ENCODE measurements at places on chromosomes 4 and X.

- peak overlapping the region; percentile 37 for H3K4me3 ChIP-seq
- H3K27me3 ChIP-seq = no peaks in the 10 kb centered on the region
- peak; percentile 70 for DNase-seq
- H3K4me1 ChIP-seq = peaks cover 12% of the 10 kb centered on the region
- peaks cover 4% of the 10 kb centered on the region for H3K36me3 ChIP-seq
- H3K27ac ChIP-seq = peak overlapping the region; percentile 50
Observed at GRCh38 chr4:85774000-85774399, 299.1 kb downstream of the ARHGAP24 start.

GRCh38 chr4:128686032-128686465, 123.5 kb upstream of the JADE1 start:
- H3K36me3 ChIP-seq = no peaks in the 10 kb centered on the region
- no peaks in the 10 kb centered on the region for H3K4me1 ChIP-seq
- no peaks in the 10 kb centered on the region for H3K27me3 ChIP-seq
- peak overlapping the region; percentile 56 for H3K4me3 ChIP-seq

DNA sequence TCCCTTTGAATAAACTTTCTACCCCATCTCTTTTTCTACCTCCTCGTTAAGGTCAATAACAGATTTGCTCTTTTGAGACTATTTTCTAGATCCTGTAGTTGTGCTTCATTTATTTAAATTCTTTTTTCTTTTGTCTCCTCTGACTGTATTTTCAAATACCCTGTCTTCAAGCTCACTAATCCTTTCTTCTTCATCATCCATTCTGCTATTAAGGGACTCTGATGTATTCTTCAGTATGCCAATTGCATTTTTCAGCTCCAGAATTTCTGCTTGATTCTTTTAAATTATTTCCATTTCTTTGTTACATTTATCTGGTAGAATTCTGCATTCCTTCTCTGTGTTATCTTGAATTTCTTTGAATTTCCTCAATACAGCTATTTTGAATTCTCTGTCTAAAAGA, 36.0 kb upstream of the ARMCX4 start:
- H3K4me3 ChIP-seq = no peak overlapping the region
- no peaks in the 10 kb centered on the region for H3K4me1 ChIP-seq
- no peaks in the 10 kb centered on the region for H3K36me3 ChIP-seq
- DNase-seq = no peak

DNA sequence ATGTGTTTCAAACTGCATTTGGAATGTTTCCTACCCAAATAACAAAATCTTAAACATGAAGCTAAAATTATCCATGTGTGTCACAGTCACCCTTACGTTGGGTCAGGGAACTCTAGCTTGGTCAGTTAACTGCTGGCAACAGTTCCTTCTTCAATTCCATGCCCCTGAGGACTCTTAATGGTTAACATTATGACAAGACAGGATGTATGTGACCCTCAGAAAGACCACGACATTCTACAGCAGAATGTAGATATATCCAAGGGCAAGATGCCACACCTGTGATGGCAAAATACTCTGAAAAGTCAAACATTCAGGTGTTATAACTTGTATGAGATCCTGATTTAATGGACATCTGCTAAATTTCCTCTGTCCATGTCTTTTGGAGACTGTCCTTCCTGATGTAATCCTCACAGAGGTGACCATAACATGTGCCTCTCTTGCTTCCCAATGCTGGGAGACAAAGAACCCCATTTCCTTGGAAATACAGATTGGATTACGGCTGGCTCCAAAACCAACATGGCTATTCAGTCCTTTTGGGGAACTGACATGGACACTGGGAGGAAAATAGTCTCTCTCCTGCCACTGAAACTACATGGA, 39.1 kb downstream of the YTHDC1 start:
- H3K4me1 ChIP-seq = no peaks in the 10 kb centered on the region
- H3K27me3 ChIP-seq = no peaks in the 10 kb centered on the region
- H3K4me3 ChIP-seq = no peak overlapping the region
- peaks cover 54% of the 10 kb centered on the region for H3K36me3 ChIP-seq
- DNase-seq = no peak

DNA sequence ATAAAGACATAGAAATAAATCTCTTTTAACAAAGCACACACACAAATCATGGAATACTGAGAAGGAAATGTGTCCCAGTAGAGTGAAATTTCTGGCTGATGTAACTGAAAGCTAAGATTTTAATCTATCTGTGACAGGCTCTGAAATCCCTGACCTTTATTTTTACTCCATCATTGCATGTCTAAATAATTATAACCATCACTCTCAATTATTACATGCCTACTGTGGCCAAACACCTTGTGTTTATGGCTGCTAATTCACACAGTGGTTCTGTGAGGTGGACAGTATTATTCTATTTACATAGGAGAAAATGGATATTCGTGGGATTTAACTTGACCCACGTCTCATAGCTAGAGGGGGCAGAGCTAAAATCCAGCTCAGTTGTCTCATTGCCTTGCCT, 438.1 kb downstream of the TLL1 start:
- no peak overlapping the region for H3K27ac ChIP-seq
- H3K4me3 ChIP-seq = no peak overlapping the region
- no peak for DNase-seq
- H3K27me3 ChIP-seq = no peaks in the 10 kb centered on the region

Measured in endodermal cell (in vitro differentiated cells).